ENCODE measurements at places on chromosomes 12 and 14.

- DNase-seq, result no peak
These were observed 14.2 kb upstream of the RNU6-8 start for GRCh38 chr14:32217301-32217700.

DNA sequence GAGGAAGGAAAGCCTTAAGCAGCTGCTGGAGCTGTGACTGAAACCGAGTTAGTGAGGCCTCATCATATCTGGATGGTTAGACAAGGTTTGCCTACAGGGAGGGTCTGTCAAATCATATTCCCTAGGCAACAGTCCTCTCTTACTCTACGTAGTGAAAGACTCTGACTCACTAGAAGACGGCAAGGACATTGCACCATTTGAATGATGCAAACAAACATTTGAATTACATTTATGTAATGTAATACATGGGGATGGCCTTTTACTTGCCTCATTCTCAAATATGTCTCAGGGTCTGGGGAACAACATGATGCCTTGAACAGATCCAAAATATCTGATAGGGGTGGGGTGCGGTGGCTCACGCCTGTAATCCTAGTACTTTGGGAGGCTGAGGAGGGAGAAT, 29.8 kb upstream of the STRAP start:
- no peak for DNase-seq

DNA sequence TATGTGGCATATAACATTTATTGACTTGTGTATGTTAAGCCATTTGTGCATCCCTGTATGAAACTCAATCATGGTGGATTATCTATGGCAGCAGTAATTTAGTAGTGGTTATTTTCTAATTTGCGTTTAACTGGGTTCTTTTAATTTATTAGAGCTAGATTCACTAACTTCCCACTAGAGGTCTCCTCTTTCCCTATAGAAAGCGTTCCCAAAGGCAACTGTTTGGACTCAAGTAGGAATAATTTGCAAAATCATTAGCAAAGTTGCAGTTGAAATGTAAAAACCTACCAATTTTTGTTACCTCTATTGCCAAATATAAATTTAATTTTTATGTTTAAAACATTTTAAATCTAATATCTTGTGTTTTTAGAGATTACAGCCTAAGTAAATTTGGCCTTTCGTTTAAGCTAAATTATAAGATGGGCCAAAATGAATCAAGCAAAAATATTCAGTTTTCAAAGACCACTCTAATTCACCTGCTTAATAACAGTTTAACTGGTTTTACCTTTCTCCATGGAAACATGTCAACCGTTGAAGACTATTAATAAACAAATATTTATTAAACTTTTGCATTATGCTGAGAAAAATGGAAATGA, 6.0 kb downstream of the DMAC2L start:
- no peak for DNase-seq

DNA sequence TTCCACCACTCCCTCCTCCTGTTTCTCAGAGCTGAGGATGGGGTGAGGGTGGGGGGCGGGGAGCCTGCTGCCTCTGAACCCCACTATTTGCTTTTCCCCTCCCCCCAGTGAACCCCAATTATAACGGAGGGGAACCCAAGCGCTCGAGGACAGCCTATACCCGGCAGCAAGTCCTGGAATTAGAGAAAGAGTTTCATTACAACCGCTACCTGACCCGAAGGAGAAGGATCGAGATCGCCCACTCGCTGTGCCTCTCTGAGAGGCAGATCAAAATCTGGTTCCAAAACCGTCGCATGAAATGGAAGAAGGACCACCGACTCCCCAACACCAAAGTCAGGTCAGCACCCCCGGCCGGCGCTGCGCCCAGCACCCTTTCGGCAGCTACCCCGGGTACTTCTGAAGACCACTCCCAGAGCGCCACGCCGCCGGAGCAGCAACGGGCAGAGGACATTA, 1.1 kb downstream of the HOXC4 start:
- DNase-seq, result no peak

DNA sequence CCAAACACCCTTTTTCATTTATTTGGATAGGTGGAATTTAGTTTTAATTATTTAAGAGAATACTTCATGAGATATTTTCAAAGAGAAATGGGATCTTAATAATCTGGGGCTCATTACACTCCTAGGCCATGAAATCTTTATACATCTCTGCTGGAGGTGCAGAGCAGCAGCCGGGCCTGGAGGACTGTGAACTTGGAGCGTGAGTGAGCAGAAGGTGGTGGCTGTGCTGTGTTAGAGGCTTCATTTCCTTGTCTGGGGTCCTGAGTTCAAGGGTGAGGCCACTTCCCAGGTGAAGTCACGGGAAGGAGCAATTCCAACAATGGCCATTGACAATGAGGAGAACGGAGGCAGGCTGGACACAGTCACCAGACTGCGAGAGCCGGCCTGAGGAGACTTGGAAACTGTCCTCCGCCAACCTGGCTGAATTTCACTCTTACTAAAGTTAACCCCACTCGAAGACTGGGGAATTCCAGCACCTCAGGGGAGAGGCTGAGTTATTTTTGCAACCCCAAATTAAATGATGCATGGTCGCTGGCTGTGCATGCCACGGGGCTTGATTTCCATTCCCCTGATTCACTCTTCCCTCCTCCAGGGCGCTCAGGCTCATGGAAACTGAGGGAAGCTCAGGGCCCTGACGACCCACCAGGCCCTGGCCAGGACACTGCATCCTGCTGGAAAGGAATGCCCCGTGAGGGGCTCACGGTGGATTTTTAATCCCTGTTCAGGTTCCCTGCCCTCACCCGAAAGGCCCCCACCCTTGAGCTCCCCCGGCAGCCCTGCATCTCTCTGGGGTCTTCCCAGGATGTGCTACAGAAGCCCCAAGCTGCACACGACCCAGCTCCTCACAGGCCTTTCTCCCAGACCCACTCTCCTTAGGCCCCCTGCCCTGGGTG, 22.6 kb upstream of the TRAF3 start:
- no peak for DNase-seq

GRCh38 chr14:92563359-92563758, 49.8 kb downstream of the RIN3 start:
- DNase-seq, result no peak

DNA sequence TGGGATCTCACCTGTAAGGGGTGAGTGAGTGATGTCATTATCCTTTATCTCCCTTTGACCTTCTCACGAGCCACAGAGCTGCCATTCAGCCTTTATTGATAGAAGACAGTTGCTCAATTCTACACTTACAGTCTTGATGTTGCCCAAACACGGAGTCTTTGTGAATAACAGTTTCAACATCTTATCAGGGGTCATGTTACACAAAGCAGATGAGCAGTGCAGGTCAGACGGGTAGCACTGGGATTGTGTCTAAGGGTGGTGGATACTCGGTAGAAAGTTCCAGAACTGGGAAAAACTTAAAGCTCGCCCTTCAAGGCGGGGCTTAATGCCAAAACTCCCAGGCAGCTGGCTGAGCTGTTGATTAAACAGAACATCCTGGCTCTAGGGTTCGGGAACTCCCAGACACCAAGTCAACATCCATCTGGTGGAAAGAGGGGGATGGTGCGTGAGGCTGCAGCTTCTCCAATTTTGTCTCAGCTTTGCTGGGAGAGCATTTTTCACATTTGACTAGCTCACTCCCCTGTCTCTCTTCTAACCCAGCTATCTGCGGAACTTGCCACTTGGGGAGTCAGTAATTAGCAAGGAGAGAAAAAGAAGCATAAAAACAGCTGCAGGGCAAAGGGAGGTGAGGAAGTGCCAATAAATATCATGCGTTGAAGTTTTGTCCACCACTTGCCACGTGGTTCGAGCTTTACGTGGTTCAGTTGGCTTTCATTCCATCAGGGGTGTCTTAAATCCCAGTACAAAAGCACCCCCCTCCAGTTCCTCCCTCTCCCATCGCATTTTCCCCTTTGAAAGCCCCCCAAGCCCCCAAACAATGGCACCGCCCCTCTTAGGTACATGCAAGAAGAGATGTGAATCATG, 31.0 kb downstream of the FOXN4 start:
- DNase-seq, result no peak

GRCh38 chr14:56797569-56798446, 12.5 kb downstream of the OTX2 start:
- no peak for DNase-seq

GRCh38 chr14:53946404-53947093, 10.1 kb downstream of the BMP4 start:
- no peak for DNase-seq

- no peak for DNase-seq
These were observed 1156.3 kb upstream of the SEL1L start for GRCh38 chr14:82689948-82690347.

DNA sequence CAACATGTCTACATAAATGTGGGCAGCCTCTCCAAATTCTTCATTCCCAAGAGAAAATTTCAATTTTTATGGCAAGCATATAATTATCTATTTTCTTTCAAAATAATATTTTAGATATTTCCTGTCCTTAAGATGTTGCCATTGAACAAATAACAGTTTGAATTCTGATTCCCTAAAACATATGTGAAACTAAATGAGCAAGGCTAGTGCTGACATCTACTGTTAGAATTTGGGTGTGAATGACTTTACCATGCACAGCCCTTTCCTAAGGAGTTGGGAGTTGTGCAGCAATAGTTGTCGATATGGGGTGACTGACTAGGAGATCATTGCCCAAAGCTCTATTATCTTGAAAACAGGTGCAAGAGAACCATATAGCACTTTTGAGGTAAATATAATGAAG, 108.2 kb upstream of the SLC38A4 start:
- no peak for DNase-seq

GRCh38 chr14:104743461-104744380, 9.2 kb upstream of the SIVA1 start:
- DNase-seq, result no peak

GRCh38 chr14:93688820-93689219, 99.5 kb downstream of the PRIMA1 start:
- no peak for DNase-seq

DNA sequence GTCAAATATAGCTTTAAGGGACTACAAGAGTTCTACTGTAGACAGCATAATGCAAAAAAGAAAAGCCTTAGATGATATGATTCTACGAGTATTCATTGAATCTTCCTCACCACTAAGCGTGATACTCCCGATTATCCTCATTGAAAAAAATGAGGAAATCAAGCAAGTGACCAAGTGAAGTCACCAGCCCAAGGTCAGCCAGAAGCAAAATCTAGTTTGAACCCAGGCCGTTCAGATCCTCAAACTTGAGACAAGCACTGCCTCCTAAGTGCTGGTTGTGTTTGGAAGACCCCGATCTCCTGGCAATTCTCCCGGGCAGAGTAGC, 845 bp downstream of the GIT2 start:
- DNase-seq, result no peak

GRCh38 chr12:106284358-106285105, 18.0 kb upstream of the TCP11L2 start:
- no peak for DNase-seq

DNA sequence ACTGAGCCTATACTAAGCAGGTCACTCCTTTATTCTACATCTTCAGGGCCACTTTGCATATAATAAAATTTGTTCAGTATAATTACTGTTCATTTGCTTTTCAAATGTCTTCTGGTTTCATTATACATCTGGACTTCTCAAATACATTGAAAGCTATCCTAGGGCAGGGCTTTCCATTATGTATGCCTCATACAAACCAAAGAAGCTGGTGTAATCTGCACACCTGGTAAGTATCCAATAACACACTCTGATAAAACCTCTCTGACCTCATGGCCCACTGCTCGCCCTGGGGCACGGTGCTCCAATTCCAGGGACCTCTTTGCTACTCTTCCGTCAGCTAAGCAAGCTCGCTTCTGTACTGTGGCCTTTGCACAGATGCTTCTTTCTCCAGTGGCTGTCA, 21.9 kb upstream of the ISM2 start:
- no peak for DNase-seq

GRCh38 chr12:65293735-65294134, 15.3 kb downstream of the MSRB3 start:
- DNase-seq, result no peak

DNA sequence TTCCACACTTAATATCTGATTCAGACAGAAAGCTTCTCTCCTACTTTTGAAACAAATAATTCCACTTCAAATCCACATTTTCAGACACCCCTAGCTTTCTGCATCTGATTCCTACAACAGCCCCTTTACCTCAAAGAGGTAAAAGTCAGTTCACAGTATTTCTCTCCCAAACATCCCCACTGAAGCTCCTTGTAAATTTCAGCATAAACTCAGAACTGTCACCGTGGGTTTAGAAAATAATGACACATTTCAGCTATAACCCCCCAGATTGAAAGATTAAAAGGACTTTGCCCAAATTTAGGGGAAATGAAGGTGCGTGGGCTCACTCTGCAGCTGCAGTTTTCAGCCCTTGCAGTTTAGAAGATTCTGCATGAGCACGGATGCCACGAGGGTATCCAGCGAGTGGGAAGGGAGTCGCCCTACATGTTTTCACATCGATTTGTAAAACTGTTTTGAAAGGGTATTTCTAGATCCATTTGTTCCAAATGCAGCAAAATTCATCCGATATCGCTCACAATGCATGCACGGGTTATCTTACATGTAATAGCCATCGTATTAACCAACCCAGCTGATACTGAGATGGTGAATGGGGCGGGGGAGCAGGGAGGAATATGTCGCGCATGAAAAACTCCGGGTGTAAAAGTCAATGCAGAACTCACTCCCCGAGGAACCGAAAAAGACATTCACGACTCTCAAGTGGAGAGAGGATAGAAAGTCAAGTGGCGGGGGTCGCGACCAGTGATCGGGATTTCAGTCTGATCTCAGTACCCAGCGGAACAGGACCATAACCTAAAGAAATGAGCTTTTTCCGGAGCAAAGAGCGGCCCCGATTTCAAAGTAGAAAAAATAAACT, 5.0 kb upstream of the CCND2 start:
- DNase-seq, result no peak

- no peak for DNase-seq
These were observed 31.1 kb upstream of the EIF5 start for GRCh38 chr14:103302966-103303365.

GRCh38 chr14:33297565-33297964, 358.9 kb downstream of the NPAS3 start:
- no peak for DNase-seq

DNA sequence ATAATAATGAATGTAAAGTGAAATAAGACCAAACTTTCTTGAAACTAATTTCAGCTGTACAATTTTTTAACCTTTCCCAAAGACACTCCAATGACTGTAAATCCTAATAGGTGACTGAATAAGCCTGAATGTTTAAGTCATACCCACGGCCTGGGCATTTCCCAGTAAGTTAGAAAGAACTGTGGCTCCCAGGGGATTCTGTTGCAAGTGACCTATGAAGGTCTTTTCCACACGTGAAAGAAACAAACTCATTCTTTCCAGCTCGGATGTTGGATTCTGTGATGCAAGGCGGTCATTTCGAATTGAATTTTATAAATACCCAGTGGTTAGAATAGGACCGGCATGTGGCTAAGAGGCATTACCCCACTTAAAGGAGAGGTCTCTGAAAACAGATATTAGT, 1134.4 kb downstream of the GALC start:
- DNase-seq, result no peak

DNA sequence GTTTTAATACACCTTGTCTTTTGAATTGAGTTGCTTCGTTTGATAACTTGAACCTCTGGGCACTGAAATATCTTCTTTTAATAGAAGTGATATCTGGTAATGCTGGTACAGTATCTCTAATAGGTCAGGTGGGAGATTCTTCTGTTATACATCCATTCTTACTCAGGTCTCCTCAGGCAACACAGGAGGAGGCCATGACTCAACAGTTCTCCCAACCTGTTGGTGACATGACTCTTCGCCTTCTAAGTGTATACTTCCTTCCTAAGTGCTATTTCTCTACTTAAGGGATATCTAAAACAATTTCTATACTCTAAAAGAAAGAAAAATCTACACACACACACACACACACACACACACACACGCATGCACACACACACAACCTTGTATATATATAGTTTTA, 509.1 kb downstream of the PCNX1 start:
- no peak for DNase-seq

Measured in stimulated activated CD4-positive, alpha-beta T cell treated with anti-CD3 and anti-CD28 coated beads, Interleukin-15, amount 100 ng/mL, for 1 hour (primary cell).